ENCODE measurements at places on chromosomes 1 and 21.

- peak; percentile 87 for DNase-seq
These were observed 7.3 kb downstream of the RSRP1 start for GRCh38 chr1:25239681-25240541.

- DNase-seq: peak; percentile 23
These were observed 730 bp upstream of the PHF13 start for GRCh38 chr1:6612641-6613360.

DNA sequence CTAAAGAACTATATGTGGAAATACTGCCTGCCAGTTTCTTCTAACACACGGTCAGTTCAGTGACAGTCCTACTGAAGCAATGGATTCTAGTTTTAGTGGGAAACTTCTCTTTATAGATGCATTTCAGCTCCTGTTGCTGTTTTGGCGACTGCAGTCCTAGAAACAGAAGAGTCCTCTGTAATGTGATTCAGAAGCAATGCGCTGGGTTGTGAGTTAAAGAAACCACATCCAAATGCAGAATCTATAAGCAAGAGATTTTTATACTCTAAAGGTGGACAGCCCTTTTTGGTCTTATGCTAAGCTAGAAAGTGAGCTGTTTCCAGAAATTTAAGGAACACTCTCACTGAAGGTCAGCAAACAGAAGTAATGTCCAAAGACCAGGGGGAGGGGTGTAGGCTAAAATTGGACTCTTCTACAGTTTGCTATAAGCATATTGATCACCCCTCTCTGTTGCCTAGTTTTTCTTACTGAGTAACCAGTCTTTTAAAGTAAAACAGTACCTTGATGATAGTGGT lies 30.8 kb downstream of the DUSP10 start:
- no peak for DNase-seq

- DNase-seq: no peak
These were observed 106.8 kb downstream of the CRYAA start for GRCh38 chr21:43275421-43276211.

GRCh38 chr1:23548704-23549143 lies 10.6 kb downstream of the ID3 start:
- DNase-seq: no peak

DNA sequence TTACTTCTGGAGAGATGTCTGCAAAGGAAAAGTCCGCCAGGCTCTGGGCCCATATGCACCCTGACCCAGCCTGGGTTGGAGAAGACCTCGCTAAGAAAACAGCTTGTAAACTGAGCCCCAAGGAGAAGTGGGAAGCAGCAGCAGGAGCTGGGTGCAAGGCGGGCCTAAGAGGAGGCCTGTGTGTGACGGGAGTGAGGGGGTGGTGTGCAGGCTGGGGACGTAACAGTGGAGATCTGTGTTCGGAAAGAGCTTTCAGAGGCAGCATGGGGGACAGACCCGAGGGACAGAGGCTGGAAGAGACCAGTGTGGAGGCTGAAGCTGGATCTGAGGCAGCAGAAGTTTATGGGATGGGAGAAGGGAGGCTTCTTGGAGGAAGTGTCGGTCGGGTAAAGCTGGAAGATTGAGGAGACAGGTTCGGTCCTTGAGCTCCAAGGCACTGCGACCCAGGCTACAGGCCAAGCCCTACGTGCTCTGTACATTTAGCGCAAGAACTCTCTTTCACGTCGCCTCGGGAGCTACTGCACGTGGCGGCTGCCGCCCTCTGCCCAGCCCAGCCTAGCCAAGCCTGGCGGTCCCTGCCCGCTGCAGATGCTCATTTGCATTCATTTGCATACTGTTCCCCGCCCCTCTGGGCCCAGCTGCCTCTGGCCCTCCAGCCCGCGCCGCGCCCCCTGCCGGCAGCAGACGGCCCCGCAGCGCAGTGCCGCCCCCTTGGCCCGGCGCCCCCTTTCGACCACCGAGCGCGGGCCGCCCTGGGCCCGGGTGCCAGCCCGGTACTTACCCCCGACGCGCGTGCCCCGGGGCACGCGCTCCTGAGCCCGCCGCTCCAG lies 6.3 kb downstream of the HPCA start:
- peak; percentile 20 for DNase-seq

DNA sequence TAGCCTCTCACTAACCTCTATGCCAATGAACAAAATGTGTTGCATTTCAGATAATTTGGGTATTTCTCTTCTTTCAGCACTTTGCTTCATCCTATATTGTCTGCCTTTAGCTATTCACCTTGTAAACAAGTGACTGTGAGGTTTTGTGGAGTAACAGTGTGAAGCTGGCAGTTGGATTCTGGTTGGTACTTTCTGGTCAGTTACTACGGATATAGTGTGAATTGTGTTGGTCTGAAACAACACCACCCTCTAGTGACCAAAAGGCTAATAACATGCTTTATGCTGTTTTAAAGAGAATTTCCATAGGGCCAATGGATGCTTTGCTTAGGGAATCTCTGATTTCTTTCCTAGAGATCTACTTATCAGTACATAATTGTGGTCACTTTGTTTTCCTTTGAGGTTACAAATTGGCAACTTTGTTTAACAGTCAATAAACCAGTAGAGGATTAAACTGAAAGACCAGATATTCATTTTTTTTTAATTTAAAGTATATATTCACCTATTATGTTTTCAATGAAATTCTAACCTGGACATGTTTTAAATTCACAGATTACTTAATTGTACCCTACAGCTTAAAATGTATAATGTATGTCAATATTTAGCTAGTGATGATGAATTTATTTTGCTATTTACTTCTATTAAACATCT lies 2.5 kb upstream of the PTGER3 start:
- no peak for DNase-seq

DNA sequence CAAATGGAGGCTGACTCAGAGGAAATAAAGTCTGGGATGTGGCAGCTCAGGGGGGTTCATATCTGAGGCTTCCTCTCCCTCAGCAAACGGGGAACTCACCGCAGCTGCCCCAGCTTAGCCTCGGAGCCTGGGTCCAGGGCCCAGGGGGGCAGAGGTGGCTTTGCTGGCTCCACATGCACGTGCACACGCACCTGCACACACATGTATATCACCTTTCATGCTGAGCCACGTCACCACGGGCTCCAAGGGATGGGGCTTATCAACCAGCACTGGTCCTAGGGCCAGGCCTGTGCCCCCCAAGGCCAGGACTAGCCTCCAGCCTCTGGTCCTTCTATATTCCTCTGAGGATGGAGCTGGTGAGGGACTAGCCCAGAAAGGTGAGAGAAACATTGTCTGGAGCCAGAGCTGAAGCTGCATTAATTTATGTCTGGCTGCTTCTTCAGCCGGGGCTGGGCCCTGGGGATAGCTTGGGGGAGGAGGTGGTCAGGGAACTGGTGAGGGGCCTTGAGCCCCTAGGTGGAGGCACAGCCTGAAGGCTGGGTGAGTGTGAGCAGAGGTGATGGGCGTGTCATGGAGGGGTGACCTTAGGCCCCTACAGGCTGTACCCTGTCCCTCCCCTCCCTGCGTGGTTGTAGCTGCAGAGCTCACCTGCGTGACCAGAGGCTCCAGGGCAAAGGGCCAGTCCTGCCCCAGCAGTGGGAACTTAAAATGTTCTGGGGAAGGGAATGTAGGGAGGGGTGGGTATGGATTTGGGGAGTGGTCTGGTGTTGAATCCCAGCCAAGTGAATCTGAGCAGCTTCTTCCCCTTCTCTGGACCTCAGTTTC lies 520.8 kb downstream of the PTPRU start:
- no peak for DNase-seq

GRCh38 chr1:10667861-10668761 lies 128.3 kb downstream of the CASZ1 start:
- DNase-seq: no peak

DNA sequence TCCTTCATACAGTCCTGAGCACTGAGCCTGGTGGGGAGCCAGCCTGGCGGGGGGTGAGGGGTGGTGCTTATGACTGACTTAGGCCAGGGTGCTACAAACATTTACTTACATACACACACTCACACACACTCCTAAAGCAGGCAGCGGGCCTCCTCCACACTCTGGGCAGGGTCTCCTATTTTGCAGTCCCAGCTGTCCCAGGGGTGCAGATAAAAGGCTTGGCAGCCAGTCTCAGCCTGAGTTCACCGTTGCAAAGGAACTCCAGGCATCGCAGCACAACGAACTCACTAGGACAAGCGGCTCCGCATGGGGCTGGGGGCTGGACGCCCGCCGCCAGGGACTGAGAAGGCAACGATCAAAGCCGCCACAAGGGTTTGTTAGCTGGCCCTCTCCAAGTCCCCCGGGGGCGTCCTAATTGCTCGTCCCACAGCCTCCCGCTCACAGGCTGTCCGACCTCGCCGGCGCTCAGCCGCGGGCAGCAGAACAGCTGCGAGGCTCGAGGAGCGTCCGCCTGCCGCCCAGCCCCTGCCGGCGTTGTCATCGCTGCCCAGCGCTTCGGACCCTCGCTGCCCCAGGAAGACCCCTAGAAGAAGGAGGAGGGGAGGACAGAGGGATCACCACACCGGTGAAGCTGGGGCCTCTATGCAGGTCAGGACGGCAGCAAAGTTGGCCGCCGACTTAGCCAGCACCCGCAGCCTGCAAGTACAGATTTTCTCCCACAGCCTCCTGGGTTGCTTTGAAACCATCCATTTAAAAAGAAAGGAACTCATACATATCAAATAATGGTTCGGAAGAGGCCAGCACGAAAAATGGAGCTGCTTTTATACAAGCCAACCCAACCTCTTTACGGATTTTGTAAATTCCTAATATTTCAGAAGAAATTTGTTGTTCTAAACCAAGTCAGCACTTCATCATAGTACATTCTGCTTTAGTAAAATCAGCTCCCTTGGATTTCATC lies 6.2 kb downstream of the BARHL2 start:
- DNase-seq: no peak

GRCh38 chr1:156747742-156748669 lies 3.5 kb downstream of the HDGF start:
- DNase-seq: no peak

DNA sequence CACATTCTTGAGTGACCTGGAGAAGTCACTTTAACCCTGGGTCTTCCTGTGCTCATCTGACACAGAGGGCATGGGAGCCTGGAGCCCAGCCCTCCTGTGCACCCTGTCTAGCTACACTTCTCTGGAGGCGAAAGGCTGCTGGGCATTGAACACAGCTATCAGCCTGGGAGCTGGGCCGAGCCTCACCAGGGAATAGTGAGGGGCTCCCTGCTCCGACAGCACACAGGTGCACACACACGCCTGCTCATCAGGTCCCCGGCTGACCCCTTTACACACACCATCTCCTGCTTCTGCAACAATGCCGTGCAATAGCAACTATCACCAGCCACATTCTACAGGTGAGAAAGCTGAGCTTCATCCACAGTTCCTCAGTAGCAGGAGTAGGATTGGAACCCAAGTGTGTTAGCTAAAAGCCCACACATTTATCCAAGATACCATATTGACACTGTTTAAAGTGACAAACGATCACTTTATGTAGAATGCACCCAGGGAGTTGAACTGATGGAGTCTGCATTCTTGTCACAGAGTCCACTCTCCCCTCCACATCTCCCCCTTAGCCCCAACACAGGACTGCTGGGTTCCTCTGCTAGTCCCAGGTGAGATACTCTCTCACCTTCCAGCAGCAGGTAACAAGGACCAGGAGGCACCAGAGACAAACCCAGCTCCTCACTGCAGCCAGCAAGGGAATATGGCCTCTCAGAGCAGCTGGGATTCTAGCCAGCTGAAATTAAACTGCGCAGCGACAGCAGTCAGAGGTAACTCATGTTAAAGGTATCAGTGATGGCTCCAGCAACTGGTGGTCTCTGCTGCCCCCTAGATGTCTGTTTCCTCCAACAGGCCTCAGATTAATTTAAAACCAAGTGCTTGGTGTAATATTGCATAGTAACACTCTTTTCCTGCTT lies 18.3 kb upstream of the CAPN8 start:
- peak; percentile 38 for DNase-seq

DNA sequence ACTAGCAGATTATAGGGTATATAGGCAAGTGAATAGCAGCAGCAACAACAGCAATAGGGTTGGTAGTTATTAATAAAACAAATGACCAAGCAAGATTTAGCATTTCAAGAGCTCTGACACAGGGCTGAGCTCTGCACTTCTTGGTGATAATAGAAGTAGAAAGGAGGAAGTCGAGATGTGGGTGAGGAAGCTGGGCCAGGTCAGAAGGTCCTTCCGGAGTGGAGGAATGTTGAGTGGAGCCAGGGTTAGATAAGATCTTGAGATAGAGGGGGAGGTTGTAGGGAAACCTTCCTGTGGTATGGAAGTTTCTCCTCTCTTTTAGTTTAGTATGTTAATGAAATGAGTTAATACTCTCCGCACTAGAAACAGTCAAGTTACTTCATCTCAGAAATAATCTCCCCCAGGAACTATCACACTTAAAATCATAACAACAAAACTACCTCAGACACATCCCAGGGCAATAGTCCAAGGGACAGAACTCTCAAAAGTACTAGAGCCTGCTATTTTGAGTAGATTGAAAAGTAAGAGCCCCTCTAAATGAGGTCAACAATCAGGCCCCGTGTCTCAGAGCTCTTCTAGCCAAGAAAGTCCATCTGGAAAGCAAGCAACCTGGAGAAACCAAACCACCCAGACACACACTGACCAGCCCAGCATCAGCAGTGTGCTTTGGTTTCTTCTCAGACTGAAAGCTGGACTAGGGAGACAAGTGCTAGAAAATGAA lies 45.4 kb upstream of the ATP1B1 start:
- DNase-seq: no peak

- DNase-seq: no peak
These were observed 103.3 kb upstream of the IGSF21 start for GRCh38 chr1:18004278-18004677.

GRCh38 chr1:225338545-225338944 lies 89.3 kb downstream of the LBR start:
- DNase-seq: no peak

DNA sequence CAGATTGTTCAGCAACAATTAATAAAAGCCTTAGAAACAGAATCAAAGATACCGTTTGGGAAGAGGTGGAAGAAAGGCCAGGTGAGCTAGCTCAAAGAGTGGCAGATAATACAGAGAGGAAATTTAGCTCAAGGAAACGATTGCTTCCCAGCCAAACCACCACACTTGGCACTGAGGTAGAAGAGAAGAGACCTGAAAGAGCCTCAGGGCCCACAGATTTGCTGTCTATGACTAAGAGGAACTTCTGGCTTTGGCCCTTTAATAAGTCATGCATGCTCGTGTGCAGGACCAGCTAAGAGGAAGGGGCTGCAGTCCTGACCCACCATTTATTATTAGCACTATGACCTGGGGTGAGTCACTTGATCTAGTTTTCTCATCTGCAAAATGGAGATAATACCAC lies 72.8 kb upstream of the BCL10 start:
- no peak for DNase-seq

GRCh38 chr1:34364376-34364775 lies 187.7 kb downstream of the C1orf94 start:
- DNase-seq: no peak

DNA sequence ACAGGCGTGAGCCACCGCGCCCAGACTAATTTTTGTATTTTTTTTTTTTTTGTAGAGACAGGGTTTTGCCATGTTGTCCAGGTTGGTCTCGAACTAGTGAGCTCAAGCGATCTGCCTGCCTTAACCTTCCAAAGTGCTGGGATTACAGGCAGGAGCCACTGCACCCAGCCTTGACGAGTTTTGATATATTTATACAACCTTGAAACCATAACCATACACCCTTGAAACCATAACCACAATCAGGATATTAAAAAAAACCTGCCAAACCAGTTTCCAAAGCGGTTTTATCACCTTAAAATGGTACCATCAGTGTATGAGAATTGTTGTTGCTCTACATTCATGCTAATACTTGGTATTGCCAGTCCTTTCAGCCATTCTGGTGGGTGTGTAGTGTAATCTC lies 3.7 kb upstream of the PHACTR4 start:
- no peak for DNase-seq
